ENCODE measurements at places on chromosomes 2 and 18.

DNA sequence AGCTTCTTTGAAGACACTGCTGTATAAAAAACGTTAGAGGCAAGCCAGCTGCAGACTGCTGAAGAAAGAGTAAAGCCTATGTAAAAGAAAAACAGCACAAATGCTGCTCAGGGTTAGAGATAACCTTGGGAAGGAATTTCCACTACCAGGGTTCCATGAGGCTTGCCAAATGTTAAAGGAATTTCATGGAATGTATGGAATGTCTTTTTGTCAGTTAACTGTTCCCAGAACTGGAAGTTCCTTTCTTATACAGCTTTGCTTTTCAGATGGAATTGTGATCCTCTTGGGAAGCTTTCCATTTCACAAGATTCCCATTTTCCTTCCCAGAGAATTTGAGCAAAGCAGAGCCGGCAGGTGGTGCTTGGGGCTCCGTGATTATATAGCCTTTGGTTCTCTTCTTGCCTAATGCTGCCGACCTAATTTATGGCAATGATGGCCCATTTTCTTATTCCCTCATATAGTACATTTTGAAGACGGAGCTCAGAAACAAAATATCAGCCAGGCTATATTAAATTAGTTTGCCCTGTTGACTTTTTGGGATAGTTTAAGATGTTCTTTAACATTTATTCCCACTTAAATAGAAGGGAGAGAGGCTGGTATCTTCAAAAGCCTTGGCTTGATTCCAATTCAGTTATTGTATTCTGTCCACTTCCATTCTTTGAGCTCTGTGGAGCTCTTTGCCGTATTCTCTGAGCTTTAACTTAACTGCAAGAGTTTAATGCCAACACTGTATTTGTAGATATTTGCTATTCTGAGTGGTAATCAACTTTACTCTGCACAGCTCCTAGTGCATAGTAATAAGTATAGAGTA lies 162.3 kb downstream of the PHLPP1 start:
- no peaks in the 10 kb centered on the region for H3K36me3 ChIP-seq
- no peaks in the 10 kb centered on the region for H3K27me3 ChIP-seq
- no peak overlapping the region for H3K27ac ChIP-seq
- peaks cover 25% of the 10 kb centered on the region for H3K4me1 ChIP-seq
- no peak for DNase-seq
- no peak overlapping the region for H3K4me3 ChIP-seq

DNA sequence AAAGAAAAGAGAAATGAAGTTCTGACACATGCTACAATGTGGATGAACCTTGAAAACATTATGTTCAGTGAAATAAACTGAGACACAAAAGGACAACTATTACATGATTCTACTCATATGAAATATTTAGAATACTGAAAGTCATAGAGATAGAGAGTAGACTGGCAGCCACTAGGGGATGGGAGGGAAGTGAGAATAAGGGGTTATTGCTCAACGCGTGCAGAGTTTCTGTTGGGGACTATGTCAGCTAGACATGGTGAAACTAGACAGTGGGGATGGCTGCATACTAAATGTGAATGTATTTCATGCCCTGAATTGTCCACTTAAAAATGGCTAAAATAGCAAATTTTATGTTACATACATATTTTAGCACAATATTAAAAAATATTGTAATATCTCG lies 108.7 kb upstream of the ATL2 start:
- H3K4me3 ChIP-seq: no peak overlapping the region
- no peak overlapping the region for H3K27ac ChIP-seq
- no peaks in the 10 kb centered on the region for H3K27me3 ChIP-seq
- no peak for DNase-seq
- no peaks in the 10 kb centered on the region for H3K4me1 ChIP-seq

- H3K4me3 ChIP-seq: no peak overlapping the region
- H3K27ac ChIP-seq: no peak overlapping the region
- peaks cover 40% of the 10 kb centered on the region for H3K36me3 ChIP-seq
- DNase-seq: no peak
- peaks cover 6% of the 10 kb centered on the region for H3K4me1 ChIP-seq
- H3K27me3 ChIP-seq: no peaks in the 10 kb centered on the region
Observed at GRCh38 chr2:239132156-239132709, 268.6 kb downstream of the HDAC4 start.

GRCh38 chr18:75282746-75283145 lies 72.1 kb downstream of the TSHZ1 start:
- peaks cover 7% of the 10 kb centered on the region for H3K36me3 ChIP-seq
- peak overlapping the region; percentile 51 for H3K27ac ChIP-seq
- peaks cover 41% of the 10 kb centered on the region for H3K4me1 ChIP-seq
- H3K27me3 ChIP-seq: no peaks in the 10 kb centered on the region
- no peak for DNase-seq

- H3K36me3 ChIP-seq: peaks cover 2% of the 10 kb centered on the region
- DNase-seq: no peak
- H3K27me3 ChIP-seq: peaks cover 58% of the 10 kb centered on the region
- H3K4me3 ChIP-seq: peak overlapping the region; percentile 84
- H3K4me1 ChIP-seq: peaks cover 18% of the 10 kb centered on the region
Observed at GRCh38 chr2:144524118-144525009, 4.4 kb upstream of the ZEB2 start.

DNA sequence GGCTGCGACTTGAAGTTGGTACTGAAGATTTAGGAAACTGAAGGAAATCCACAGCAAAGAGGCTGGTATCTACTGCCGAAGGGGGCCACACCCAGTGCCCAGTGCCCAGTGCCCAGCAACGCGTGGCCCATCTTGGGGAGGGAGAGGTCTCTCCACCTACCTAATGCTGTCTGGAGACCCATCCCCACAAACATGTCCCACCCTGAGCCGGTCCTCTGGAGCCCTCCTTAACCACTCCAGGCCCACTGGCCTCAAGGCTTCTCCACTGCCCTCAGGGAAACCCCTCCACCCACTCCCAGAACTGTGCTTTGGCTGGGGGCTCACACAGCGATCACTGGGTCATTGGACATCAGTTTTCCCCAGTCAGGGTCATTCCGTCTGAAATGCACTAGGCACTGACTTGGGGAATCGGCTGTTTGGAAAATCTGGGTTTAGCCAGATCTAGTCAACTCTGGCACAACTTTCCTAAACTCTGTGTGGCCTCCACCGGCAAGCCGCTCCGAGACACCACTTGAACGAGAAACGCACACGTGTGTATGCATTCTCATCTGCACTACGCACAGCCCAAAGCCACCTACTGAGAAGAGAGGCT lies 20.1 kb downstream of the GPR55 start:
- H3K27me3 ChIP-seq: no peaks in the 10 kb centered on the region
- no peak for DNase-seq
- no peaks in the 10 kb centered on the region for H3K36me3 ChIP-seq
- H3K4me1 ChIP-seq: peaks cover 58% of the 10 kb centered on the region
- H3K27ac ChIP-seq: peak overlapping the region; percentile 60
- peak overlapping the region; percentile 69 for H3K4me3 ChIP-seq

- DNase-seq: no peak
- H3K27me3 ChIP-seq: peaks cover 9% of the 10 kb centered on the region
- no peaks in the 10 kb centered on the region for H3K4me1 ChIP-seq
- no peak overlapping the region for H3K4me3 ChIP-seq
- no peak overlapping the region for H3K27ac ChIP-seq
- H3K36me3 ChIP-seq: no peaks in the 10 kb centered on the region
Observed at GRCh38 chr2:21270708-21271122, 146.9 kb downstream of the TDRD15 start.

DNA sequence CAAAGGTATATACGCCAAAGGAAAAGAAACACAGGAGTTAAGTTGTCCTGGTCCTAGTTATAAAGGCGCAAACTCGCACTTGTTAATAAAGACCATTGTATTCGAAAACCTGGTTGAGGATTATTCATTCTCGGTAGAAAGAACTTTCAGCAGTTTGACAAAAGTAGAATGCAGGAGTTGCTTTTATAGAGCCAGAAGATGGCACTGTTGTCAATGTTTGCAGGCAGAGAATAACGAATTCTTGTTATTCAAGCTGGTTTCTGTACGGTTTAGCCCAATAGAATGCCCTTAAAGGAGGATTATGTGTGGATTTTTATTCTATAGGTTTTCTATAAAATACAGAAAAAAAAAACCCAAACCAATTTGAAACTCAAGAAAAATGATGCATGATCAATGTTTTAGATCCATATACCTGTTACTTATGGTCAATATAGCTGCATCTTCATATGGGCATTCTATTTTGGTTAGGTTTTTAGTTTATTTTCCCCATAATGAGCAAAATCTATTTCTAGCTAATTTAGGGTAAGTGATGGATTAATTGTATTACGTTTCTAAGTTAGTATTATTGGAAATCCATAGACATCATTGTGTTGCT lies 510.3 kb downstream of the PLCL1 start:
- no peak overlapping the region for H3K27ac ChIP-seq
- H3K36me3 ChIP-seq: no peaks in the 10 kb centered on the region
- H3K4me1 ChIP-seq: peaks cover 8% of the 10 kb centered on the region
- peak; percentile 51 for DNase-seq
- no peak overlapping the region for H3K4me3 ChIP-seq
- peaks cover 55% of the 10 kb centered on the region for H3K27me3 ChIP-seq

GRCh38 chr2:98438190-98439133 lies 6.2 kb upstream of the INPP4A start:
- no peak overlapping the region for H3K4me3 ChIP-seq
- H3K4me1 ChIP-seq: no peaks in the 10 kb centered on the region
- no peak overlapping the region for H3K27ac ChIP-seq
- no peaks in the 10 kb centered on the region for H3K27me3 ChIP-seq

DNA sequence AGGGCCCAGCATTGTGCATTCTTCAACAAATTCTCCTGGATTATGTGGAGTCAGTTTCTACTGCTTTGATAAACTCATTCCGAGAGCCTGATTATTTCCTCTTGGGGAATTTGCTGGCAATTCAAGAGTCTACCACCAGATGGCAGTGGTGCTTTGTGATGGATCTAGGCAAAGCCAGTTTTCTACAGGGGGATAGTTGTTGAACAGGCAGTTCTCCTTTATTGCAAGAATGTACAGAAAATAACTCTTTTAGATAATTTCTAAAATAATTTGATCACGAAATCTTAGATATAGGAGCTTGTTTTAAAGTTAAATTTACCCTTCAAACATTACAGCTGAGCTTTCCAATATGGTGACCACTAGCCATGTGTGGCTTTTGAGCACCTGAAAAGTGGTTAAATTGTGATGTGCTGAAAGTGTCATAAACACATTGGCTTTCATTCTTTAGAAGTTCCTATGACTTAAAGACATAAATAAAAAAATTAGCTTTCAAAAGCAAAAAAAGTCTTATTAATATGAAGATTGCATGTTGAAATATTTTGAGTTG lies 66.7 kb upstream of the HAAO start:
- H3K4me3 ChIP-seq: no peak overlapping the region
- no peaks in the 10 kb centered on the region for H3K27me3 ChIP-seq
- no peaks in the 10 kb centered on the region for H3K36me3 ChIP-seq
- no peak overlapping the region for H3K27ac ChIP-seq
- peaks cover 3% of the 10 kb centered on the region for H3K4me1 ChIP-seq

- H3K27me3 ChIP-seq: peaks cover 5% of the 10 kb centered on the region
- no peaks in the 10 kb centered on the region for H3K36me3 ChIP-seq
- peaks cover under 1% of the 10 kb centered on the region for H3K4me1 ChIP-seq
- H3K4me3 ChIP-seq: no peak overlapping the region
- DNase-seq: no peak
Observed at GRCh38 chr2:220002699-220003098, 375.3 kb downstream of the SLC4A3 start.

GRCh38 chr2:37000318-37000717 lies 34.0 kb upstream of the STRN start:
- H3K4me1 ChIP-seq: peaks cover 11% of the 10 kb centered on the region
- H3K27me3 ChIP-seq: no peaks in the 10 kb centered on the region
- no peak overlapping the region for H3K4me3 ChIP-seq
- no peaks in the 10 kb centered on the region for H3K36me3 ChIP-seq

DNA sequence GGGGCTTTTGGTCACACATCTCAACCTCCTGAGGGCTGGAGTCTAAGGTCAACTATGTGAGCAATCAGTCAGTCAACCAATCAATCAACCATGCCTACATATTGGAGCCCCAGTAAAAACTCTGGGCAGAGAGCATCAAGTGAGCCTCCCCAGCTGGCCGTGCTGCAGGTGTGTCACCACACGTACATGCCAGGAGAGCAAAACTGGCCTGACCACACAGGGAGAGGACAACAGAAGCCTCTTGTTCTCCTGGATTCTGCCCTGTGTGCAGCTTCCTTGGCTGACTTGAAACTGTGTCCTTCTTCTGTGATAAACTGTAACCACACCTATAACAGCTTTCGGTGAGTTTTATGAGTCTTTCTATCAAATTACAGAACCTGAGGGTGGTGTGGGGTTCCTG lies 25.9 kb downstream of the GPR35 start:
- H3K27ac ChIP-seq: no peak overlapping the region
- H3K4me3 ChIP-seq: no peak overlapping the region
- no peaks in the 10 kb centered on the region for H3K36me3 ChIP-seq
- peaks cover 8% of the 10 kb centered on the region for H3K4me1 ChIP-seq

GRCh38 chr2:215657844-215658243 lies 222.0 kb upstream of the FN1 start:
- no peak overlapping the region for H3K27ac ChIP-seq
- no peak overlapping the region for H3K4me3 ChIP-seq
- H3K27me3 ChIP-seq: peaks cover 7% of the 10 kb centered on the region

Data from naive thymus-derived CD8-positive, alpha-beta T cell (primary cell).